ENCODE measurements at places on chromosomes 3 and 15.

- DNase-seq: no peak
Measured at GRCh38 chr15:76183930-76184649, 124.3 kb downstream of the TMEM266 start.

GRCh38 chr3:190429681-190430080, 20.0 kb downstream of the TMEM207 start:
- no peak for DNase-seq

- DNase-seq: no peak
Measured at GRCh38 chr15:70418943-70419342, 321.2 kb upstream of the TLE3 start.

DNA sequence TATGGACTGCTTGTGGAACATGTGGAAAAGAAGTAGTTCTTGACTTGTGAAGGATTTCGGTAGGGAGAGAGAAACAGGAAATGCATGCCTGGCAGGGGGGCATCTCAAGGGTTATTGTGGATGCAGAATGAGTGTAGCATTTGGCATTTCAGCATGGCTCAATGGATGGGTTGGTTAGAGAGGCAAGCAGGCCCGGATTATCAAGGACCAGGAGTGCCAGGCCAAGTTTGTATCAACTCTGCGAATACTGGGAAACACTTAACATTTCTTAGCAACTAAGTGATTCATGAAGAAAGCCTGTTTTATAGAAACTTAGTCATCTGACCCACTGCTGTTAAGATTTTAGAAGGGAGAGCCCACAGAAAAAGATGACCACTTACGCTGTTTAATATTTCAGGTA, 33.6 kb downstream of the KIF15 start:
- DNase-seq: no peak

- no peak for DNase-seq
Measured at GRCh38 chr15:60932051-60932915, 296.8 kb downstream of the RORA start.

DNA sequence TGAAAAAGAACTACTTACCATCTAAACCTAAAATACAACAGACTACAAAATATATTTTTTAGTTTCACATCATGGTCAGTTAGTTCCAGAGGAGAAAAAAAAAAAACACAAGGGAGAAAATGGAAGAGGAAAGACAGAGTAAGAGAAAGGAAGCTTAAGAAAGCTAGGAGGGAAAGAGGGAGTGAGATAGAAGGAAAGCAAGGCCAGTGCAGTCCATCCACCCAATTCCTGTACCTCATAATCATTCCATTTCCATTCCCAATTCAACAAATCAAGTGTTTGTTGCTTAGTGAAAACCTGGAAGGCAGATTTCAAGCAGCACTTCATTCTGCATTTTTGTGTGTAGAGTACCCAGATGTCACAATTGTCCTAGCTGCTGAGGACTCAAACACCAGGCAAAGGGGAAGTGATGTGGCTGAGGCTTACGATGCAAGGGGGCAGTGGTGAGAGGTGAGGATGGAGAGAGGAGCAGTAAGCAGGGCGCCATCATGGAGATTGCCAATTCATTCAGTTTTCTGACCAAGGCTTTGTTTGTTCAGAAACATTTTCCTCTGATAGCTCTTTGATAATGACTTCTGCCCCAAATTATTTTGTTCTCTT, 83.6 kb upstream of the GSK3B start:
- no peak for DNase-seq

DNA sequence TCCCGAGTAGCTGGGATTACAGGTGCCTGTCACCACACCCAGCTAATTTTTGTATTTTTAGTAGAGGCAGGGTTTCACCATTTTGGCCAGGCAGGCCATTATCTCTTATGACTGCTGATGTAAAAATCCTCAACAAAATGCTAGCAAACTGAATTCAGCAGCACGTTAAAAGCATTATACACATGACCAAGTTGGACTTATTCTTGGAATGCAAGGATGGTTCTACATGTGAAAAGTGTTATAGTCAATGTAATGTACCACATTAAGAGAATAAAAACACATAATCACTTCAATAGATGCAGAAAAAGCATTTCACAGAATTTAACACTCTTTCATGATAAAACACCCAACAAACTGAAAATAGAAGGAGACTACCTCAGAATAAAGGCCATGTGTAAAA, 20.2 kb downstream of the RNF13 start:
- DNase-seq: no peak

GRCh38 chr15:91331581-91331980, 231.5 kb downstream of the SV2B start:
- DNase-seq: no peak

DNA sequence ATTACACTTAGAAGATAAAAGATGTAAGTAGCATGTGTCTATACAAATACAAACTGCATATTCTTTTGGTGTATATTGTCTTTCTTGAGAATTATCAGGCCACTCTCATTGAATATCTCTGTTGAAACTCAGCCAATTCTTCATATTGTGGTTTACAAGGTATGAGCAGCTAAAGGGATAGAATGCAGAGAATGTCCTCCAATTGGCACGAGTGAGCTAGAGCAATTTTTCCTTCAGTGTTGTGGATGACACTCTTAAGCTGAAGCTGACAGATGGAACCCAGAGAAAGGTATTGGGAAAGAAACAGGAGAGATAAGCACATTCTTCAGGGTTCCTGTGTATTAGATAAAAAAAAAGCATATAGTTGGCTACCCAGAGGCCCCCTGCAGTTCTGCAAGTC, 453.1 kb downstream of the EPHA3 start:
- no peak for DNase-seq

DNA sequence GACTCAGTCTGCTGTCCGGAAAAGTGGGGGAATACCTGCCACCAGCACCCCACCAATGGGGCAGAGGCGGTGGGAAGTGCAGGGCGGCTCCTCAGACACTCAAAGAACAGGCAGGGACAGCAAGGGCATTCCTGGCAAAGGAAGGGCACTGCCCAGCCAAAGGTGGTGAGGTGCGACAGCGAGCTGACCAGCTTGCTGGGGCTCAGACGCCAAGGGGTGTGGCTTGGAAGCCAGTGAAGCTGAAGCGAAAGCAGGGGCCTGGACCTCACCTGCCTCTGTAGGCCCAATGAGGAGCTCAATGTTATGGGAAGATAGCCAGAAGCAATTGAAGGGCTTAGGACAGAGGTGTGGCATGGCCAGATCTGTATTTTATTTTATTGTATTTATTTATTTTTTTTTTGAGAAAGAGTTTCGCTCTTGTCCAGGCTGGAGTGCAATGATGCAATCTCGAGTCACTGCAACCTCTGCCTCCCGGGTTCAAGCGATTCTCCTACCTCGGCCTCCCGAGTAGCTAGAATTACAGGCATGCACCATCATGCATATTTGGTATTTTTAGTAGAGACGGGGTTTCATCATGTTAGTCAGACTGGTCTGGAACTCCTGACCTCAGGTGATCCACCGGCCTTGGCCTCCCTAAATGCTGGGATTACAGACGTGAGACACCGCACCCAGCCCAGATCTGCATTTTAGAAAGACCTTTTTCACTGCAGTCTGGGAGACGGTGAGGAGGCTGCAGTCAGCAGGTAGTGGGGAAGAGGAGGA, 4.4 kb upstream of the LMAN1L start:
- DNase-seq: no peak

- DNase-seq: no peak
Measured at GRCh38 chr15:42058791-42059190, 35.6 kb downstream of the PLA2G4D start.

DNA sequence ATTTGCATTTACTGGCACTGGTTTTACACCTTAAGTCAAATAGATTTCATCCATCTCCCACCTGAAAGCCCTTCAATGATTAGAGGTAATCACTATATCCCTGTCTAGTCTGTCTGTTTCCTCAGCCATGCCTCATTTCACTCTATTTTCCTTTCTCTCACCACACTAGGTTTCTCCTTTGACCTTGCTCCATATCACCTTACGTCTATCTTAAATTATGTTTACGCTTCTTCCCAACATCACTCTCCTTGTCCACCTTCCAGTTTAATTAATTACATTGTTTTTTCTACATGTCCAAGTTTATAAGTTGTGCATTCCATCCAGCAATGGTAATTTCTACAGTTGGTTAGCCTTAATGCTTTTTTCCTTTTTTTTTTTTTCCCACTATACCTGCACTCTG, 396.7 kb upstream of the PDZRN3 start:
- DNase-seq: no peak

GRCh38 chr3:128322030-128323022, 144.4 kb downstream of the DNAJB8 start:
- DNase-seq: no peak

GRCh38 chr15:59303633-59304032, 69.0 kb downstream of the MYO1E start:
- no peak for DNase-seq

DNA sequence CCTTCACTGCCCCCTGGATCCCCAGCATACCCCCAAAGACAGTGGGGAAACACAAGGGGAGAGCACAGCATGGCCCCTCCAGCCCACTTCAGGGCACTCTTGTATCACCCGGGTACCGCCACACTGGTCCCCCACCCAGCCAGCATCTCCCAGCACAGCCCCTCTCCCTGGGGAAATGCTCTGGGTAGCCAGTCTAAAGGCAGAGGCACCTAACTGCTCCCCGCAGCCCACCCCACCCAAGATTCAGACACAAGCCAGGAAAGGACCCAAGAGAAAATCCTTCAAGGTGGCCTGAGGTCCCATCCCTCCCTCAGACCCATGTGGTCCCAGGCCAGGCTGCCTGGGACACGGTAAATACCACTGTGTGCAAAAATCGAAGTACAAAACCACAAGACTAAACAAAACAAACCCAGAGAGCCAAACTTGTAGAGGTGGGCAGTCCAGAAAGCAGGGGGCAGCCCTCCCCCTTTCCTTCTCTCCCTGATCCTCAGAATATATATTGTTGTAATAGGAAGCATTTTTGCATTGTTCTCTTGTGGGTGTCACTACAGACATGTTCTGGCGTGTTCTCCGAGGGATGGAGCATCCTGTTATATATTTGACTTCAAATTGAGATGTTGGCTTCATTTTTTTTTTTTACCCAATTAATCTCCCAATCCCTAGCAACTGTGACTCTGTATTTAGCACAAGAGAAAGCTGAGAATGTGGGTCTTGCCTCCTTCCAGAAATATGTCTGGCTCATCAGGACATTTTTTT, 51.7 kb downstream of the GRIP2 start:
- DNase-seq: no peak

DNA sequence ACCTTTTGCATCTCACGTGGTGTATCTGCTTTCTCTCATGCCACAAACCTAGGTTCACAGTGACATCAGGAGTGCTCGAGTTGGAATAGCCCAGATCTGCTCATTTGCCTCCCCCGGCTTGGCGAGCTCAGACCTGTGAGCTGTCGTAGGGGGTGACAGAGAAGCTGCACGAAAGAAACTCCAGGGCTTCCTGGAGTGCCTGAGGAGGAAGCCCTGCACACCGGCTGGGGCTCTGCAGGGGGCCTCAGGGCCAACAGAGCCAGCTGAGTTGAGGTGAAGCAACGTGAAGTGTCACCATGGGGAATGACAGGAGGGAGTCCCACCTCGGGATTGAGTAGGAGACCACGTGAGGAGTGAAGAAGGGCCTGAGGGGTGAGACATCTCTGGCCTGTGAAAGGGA, 62.5 kb downstream of the RPN1 start:
- DNase-seq: no peak

DNA sequence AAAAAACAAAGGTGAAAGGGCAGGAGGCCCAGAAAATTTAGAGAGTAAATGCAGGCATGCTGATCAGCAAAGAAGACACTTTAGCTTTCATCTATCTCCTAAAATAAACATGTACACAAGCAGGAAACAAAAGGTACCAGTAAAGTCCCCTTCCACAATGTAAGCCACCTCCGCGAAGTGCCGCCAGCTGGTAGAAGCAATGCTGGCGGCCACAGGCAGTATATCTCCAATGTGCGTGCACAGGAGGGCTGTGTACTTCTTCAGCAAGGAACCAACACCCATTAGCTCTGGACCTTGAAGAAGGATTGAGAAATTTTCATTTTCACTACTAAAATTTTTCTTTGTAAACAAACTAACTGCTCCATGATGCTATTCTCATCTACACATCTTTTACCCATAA, 75.4 kb downstream of the HERC2 start:
- no peak for DNase-seq

DNA sequence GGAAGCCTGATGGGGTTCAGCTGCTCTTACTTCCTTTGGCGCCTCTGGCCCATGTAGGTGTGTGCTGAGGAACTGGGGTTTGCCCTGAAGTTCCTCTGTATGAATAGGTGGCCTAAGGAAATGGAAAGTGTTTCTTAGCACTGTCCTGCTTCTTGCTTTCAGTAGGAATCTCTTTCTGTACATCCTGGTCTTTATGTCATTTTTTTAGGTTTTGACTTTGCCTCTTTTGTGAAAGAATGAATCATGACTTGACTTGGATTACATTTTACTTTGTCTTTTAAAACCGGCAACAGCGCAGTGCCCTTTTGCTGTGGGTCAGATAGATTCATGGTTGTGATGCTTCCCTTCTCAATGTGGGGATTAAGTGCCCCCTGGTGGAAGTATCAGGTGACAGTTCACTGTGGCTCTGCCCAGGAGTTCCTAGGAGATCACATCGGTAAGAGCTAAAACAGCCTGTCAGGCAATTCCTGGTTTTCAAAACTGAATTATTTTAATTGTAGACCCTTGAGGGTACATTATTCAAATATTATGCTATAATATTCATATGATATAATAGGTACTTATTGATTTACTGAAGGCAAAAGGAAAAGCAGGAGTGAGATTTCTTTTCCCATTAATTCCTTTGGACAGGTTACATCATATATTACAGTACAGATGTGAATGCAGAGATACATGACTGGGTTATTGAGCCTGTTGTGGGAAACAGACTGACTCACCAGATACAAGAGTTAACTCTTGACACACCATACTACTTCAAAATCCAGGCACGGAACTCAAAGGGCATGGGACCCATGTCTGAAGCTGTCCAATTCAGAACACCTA, 95.4 kb downstream of the HCN4 start:
- DNase-seq: peak; percentile 43

DNA sequence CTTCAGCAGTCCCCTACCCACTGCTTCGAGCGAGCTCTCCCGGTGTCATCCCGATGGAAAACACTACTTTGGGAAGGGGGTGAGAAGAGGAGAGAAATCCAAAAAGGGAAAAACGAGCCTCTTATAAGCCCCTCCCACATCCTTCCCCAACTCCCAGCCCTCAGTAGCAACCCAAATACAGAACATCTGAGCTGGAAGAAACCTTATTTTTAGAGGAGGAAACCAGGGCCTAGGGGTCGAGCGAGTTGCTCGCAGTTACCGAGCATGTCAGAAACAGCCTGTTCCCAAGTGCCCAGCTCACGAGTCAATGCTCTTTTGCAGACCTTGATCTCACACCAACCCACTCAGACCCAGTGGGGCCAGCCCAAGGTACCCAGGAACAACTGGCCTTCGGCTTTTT, 14.2 kb downstream of the RBPMS2 start:
- no peak for DNase-seq

GRCh38 chr3:196193736-196194541, 17.3 kb downstream of the ZDHHC19 start:
- DNase-seq: no peak

- peak; percentile 62 for DNase-seq
Measured at GRCh38 chr15:78396976-78397375, 41.0 kb upstream of the IREB2 start.

Measured in Caco-2 (cell line).